T-helper 9 cell (primary cell): ENCODE measurements at places on chromosomes 5 and 9.

DNA sequence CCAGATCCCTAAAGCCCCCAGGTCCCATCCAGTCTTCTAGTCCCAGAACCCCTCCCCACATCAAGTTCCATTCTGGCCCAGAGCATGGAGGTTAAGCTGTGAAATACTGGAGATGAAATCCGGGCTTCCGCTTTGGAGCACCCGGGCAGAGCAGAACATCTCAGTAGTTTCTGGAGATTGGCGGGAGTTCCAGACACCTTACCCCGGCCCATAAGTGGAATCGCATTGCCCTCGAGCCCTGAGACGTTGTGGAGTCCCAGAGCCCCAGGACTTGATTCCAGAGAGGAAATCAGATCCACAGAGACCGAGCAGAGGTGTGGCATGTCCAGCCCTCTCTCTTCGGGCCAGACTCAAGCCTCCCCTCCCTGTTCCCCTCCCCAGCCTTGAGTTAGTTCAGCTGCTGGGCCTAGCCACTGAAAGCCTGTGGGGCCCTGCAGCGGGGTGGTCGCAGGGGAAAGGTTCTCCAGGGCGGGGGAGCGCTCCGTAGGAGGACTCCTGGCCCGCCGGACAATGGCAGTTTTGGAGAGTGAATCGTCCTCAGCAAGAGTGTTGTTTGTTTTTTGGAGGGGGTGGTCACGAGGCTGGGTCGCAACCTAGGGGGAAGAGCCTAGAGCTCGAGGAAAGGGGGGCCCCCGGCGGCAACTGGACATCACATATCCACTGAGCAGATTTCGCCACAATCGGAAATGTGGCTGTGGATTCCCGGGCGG is 1.0 kb upstream of the PAX5 start:
- DNase-seq = no peak

- peak; percentile 39 for DNase-seq
These were observed 8.0 kb downstream of the B4GALT1 start for GRCh38 chr9:33158843-33159776.

DNA sequence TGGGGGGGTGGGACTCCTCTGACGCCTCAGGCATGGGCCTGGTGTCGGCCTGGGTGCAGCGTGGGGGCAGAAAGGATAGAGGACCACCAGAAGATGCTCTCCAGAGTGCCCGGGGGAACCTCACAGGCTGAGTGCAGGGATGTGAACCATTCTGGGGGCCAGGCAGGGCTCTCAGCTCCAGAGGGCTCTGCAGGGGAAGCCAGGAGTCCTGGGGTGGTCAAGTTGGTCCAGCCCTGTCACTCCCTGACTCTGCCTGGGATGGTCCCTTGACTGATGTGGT is 6.5 kb downstream of the GFI1B start:
- no peak for DNase-seq

DNA sequence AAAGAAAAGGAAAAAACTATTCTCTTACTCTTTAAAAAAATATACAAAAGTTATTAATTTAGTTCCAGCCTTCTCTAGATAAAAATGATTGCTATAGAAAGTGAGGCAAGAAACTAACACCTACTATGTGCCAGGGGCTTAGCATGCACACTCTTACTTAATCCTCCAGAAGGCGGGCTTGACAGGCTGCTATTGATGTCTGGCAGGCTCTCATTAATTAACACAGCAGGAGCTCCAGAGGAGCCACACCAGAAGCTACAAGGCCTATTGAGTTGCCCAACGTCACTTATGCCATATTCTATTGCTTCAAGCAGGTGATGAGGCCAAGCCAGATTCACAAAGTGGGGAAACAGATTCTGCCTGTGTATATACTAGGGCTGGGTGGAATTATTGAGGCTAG is 54.6 kb upstream of the CLINT1 start:
- no peak for DNase-seq

- DNase-seq = no peak
These were observed 740.8 kb upstream of the ZNF608 start for GRCh38 chr5:125487231-125487630.

DNA sequence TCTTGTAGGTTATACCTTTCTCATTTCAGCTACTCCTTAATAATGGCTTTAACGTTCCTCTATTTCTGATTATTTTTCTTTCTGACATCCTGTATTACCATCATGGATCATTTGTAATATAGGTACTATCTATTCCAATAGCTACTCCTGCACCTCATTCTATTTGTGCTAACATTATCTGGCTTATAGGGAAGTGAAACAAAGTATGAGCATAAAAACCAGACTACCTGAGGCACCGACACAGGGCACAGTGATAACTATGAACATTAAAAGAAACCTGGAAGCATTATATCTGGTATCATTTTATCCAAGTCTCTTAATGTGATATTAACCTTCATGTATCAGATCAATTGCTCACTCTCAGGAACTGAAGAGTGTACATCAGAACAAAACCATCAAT is 407.3 kb downstream of the DMRT2 start:
- DNase-seq = no peak

GRCh38 chr5:57176350-57176857 is 2.5 kb downstream of the GPBP1 start:
- no peak for DNase-seq

DNA sequence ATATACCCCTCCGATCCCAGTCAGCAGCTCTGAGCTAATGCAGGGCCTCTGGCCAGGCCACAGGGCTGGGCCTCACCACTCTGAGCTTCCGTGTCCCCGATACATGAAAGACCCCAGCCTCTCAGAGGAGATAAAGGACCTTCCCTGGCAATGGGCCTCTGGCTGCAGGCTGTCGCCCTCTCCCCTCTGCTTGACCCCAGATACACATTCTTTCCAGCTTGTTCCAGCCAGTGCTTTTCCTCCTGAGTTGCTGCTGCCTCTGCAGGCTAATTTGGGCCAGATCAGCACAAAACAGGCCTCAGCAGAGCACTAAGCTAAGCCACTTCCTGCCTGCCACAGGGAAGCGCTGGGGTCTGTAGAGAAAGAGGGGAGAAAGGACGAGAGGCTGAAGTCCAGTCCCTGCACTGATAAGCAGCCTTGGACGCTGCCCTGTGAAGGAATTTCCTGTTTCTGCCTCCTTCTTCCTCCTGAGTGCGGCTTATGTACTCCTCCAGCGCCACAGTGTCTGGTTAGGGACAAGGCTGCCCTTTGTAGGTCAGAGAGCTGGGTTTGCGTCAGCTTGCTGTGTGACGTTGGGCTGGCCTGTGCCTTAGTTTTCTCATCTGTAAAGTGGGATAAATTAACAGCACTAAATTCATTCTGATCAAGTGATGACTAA is 73.0 kb upstream of the IL17B start:
- DNase-seq = no peak

- no peak for DNase-seq
These were observed 1.4 kb downstream of the HDHD3 start for GRCh38 chr9:113375057-113376023.

DNA sequence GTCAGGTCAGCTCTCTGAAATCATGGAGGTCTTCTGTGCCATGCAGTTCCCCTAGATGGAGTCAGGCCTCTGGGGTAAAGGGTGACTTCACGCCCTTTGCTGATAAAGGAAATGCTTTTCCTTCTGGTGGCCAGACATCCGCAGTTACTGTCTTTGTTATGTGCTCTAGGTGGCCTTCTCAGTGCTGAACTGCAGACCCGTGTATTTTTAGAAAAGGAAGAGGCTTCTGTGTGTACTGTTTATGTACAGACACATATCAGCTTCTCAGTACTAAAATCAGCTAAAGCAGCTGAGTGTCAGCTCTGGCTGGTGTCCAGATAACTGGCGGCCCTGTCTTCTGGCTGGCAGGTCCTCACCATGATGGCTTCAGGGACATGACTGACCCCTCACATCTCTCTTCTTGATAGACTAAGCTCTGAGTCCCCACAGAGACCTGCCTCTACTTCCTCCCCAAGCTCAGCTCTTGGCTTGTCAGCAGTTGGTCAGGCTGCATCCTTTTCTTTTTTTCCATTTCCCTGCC is 75.3 kb downstream of the ARHGAP26 start:
- DNase-seq = no peak

GRCh38 chr9:111529787-111530186 is 4.8 kb downstream of the ZNF483 start:
- no peak for DNase-seq

- DNase-seq = no peak
These were observed 227.4 kb downstream of the ESM1 start for GRCh38 chr5:54758038-54758437.

DNA sequence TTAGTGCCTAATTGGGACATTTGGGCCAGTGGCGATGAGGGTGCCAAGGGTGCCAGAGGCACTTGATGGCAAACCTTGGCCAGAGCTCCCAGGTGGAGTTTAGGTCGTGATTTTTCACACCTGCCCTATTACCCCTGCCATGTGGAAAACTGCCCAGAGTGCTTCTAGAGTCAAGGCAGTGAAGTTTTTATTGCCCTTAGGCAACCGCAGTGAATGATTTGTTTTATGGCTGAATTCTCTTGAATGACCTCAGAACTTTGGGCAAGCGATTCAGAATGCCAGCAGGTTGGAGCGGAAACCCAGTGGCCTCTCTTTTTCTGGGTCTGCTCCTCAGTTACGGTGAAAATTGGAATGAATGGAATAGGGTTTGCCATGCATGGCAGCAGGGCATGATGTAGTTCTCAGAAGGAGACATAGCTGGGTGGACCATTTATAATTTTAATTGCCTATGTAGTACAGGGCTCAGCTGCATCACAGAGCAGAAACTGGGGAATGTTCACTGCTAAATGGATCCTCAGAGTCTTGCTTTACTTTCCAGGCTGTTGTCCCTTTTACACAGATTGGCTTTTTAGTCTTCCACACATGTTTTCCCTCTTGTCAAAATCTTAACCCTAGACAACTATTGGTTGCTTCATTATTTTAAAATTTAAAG is 820.0 kb upstream of the SEMA6A start:
- DNase-seq = no peak

GRCh38 chr5:267716-268115 is 3.7 kb upstream of the PDCD6 start:
- DNase-seq = no peak

DNA sequence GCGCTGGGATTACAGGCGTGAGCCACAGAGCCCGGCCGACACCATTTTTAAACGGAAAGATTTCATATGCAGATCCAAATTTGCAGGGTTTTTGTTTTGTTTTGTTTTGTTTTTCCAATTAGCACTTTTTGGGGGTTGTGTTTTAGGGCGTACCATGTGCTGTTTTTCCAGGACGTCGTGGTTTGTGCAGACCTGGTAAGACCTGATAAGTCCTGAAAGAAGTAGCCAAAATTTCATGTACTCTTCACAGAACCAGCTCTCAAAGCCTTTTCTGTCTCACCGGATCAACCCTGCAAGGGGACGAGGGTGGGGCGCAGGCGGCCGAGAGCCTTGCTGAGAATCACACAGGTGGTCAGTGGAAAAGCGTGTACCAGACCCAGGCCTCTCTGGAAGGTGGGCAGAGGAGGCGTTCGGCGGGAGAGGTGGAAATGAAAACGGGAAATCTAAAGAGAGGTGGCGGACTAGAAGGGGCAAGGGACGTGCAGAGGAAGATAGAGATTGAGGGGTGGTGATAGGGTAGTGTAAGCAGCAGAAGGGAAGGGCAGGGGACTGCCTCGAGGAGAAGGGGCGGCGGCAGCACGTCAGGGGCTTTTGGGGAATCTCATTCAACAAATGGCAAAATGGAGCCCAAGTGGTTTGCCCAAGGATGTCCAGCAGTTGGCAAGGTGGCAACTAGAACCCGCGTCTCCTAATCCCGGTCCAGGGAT is 1.1 kb upstream of the FAF2 start:
- DNase-seq = no peak

DNA sequence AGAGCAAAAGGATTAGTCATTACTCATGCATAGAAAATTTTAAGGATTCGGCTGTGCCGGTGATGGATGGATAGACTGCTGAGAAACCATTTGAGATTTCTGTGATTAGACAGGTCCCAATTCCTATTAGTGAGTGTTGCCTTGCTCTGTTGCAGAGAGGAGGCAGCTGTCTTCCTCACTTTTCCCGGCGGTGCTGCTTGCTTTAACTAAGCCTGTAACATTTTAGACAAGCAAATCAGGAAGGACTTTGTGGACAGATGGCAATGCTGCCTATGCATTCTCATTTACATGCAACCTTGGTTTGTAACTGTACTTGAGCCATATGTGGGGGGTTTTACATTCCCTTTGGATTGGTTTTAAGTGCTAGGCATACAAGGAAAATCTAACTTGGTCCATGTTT is 1176.3 kb downstream of the CDH18 start:
- no peak for DNase-seq

- DNase-seq = no peak
These were observed 6.3 kb upstream of the IRF1 start for GRCh38 chr5:132496631-132497487.

- no peak for DNase-seq
These were observed 1.7 kb downstream of the OLFM1 start for GRCh38 chr9:135088979-135089847.

DNA sequence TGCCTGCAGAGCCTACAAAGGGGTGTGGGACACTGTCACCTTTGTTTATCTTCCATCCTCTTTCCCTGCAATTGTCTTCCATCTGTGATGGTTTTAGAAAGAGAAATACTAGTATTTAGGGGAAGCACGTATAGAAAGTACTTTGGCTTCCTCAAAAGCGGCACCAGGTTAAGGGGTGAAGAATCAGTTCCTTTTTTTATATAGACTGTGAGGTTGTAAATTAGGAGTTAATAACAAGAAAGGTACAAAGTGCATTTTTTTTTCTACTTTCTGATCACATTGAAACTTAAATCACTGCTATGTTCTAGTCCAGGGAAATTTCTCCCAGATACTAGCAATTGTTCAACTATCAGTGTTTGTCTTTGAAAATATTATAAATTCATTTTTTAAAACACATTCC is 219.3 kb downstream of the CEMIP2 start:
- no peak for DNase-seq

DNA sequence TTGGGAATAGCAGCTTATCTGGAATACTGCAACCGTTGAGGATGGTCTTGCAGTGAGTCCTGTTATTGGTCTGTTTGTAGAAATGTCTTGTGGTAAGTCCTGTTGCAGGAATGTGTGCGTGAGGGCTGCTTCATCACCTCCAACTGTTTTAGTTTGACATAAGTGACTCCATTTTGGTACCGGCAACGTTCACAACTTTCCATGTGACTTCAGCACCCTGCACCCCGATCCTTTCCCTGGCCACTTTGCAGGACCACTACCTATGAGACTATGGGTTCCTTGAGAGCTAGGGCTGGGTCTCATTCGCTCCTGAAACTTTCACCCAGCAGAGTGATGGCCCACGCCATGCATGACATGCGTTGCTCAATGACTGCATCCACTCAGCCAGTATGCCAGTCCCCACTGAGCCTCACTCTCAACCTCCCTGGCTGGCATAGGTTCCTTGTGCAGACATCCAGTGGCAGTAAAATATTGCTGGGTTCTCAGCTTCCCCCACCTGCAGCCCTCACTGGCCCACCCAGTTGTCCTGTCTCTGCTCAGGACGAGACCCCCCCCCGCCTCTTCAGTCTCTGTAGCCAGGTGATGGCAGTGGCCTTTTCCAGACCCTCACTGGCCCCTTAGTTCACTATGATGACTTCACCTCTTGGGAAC is 8.0 kb downstream of the SURF6 start:
- DNase-seq = no peak
